Forelimb muscle (tissue), 1 donor: ENCODE measurements at places on chromosomes 7 and 10. TPM values are rescaled to one million over a fixed set of nuclear protein-coding genes. Genes with fewer than 3 reads are reported as not detected.

Gene VSTM4
- polyA plus RNA-seq: 40.9 TPM

Gene ABCA13
- 0.06 TPM for polyA plus RNA-seq

Gene PRSS37
- not detected for polyA plus RNA-seq

Gene UTF1
- polyA plus RNA-seq: not detected

Gene CNPY1
- 0.40 TPM for polyA plus RNA-seq

Gene LEP
- not detected for polyA plus RNA-seq

Gene TMEM236
- polyA plus RNA-seq: 0.46 TPM

Gene FGF8
- 0.34 TPM for polyA plus RNA-seq

Gene OR2A5
- polyA plus RNA-seq: not detected

Gene TRPV5
- polyA plus RNA-seq: 0.15 TPM

Gene IFIT5
- 8.2 TPM for polyA plus RNA-seq

Gene BAIAP2L1
- polyA plus RNA-seq: 6.8 TPM

Gene MRLN
- 175 TPM for polyA plus RNA-seq

Gene CUEDC2
- 48.0 TPM for polyA plus RNA-seq

Gene KCNMA1
- polyA plus RNA-seq: 15.1 TPM

Gene TAF3
- 5.7 TPM for polyA plus RNA-seq

Gene GJD4
- 4.2 TPM for polyA plus RNA-seq

Gene ABCC2
- 1.0 TPM for polyA plus RNA-seq
